ENCODE measurements at places on chromosomes 5 and 9. TPM values are rescaled to one million over a fixed set of nuclear protein-coding genes. Genes with fewer than 3 reads are reported as not detected.
A peak's percentile ranks its signal among the peaks of the same experiment; 100 is the strongest.

- no peaks in the 10 kb centered on the region for H3K4me1 ChIP-seq
- no peak overlapping the region for H3K4me3 ChIP-seq
- no peaks in the 10 kb centered on the region for H3K36me3 ChIP-seq
- no peak overlapping the region for H3K27ac ChIP-seq
- peak; percentile 28 for DNase-seq
- peaks cover 15% of the 10 kb centered on the region for H3K27me3 ChIP-seq
Measured at GRCh38 chr5:77859306-77859705, 83.2 kb upstream of the TBCA start.

PCDHGB5 gene
- total RNA-seq, result 17.5 TPM

GRCh38 chr5:149675610-149676201, 54.4 kb upstream of the PPARGC1B start:
- H3K36me3 ChIP-seq, result no peaks in the 10 kb centered on the region
- no peak overlapping the region for H3K4me3 ChIP-seq
- H3K4me1 ChIP-seq, result no peaks in the 10 kb centered on the region
- no peak overlapping the region for H3K27ac ChIP-seq
- no peak for DNase-seq

DNA sequence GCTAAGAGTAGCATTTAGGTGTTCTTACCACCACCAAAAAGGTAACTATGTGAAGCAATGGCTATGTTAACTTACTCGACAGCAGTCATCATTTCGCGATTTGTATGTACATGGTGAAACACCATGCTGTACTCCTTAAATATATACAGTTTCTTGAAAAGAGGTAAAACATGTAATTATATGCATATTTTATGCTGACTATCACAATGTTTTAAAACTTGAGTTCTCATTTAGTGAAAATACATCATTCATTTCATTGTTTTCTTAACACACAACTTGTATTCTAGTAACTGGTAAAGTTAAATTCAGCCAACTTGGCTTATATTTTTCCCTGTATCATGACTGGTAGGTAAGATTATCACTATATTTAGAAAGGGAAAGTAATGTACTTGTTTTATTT, 189.9 kb downstream of the ADCY2 start:
- no peak overlapping the region for H3K4me3 ChIP-seq
- no peak overlapping the region for H3K27ac ChIP-seq
- no peaks in the 10 kb centered on the region for H3K4me1 ChIP-seq

- H3K4me1 ChIP-seq, result no peaks in the 10 kb centered on the region
- no peak overlapping the region for H3K4me3 ChIP-seq
- H3K27ac ChIP-seq, result no peak overlapping the region
Measured at GRCh38 chr9:123326662-123327093, 29.3 kb upstream of the CRB2 start.

FLT4 gene
- total RNA-seq, result under 0.01 TPM

DNA sequence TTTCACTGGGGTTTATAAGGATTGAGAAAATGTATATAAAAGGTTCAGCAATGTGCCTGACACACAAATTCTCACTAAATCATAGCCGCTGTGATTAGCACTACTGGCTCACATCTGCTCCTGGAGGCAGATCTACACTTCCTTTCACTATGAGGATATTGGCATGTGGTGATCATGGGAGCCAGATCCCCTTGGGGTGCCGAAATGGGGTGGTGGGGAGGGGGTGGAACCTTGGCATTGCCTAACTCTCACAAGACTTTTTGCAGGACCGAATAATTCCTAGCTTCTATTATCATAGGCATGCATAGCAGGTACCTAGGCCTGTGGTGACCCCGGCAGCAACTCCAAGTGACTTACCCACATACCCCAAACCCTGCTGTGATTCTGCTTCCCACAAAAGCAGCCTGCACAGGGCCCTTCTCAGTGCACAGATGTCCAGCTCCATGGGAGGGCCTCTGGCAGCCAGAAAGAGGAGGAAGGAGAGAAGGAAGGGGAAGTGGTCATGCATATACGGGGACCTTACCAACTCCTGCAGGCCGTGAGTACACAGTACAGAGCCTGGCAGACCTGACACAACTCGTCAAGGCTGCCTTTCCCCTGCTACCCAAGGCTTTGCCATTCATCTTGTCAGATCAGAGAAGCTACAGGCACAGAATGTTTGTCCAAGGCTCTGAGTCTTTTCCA, 61.3 kb upstream of the IQGAP2 start:
- no peaks in the 10 kb centered on the region for H3K36me3 ChIP-seq
- no peaks in the 10 kb centered on the region for H3K4me1 ChIP-seq
- H3K27ac ChIP-seq, result no peak overlapping the region
- no peak overlapping the region for H3K4me3 ChIP-seq
- H3K27me3 ChIP-seq, result no peaks in the 10 kb centered on the region
- no peak for DNase-seq

DNA sequence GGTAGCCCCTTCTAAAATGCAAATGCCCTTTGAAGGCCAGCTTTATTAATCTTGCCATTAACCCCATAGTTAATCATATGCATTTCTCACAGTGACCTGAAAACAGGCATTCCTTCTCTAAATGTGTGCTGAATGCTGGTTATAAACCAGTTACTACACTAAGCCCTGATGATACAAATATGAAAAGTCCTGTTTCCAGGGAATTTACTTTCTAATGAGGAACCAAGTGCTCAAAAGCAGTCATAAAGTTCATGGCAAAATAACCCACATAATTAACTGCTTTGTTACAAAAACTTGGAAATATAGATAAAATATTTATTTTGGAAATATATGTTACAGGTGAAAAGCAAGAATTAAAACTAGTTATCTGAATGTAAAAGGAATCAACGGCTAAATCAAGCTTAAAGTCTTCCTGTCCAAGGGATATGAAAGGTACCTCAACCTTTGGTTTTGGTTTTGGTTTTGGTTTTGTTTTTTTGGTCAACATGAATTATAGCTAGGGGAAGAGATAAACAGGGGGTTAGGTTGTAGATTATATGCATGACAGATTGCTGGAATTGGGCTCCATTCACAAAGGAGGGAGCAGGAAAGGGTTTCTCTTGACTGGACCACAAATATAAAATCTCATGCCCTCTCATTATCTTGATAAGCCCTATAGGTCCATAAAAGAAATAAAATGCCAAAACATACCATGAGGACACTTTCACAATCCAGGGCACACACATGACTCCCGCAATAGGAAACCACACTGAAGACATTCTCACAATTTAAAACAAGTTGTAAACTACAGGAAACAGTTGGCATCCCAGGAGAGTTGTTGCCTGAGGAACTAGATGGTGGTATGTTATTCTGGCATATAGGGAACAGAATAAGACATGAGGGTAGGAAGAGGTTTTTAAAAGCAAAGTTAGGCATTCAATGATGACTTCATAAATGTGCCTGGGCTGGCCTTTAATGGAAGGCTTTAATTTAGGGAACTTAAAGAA, 46.7 kb upstream of the MACIR start:
- H3K27ac ChIP-seq, result no peak overlapping the region
- no peaks in the 10 kb centered on the region for H3K27me3 ChIP-seq
- H3K36me3 ChIP-seq, result no peaks in the 10 kb centered on the region
- DNase-seq, result no peak
- peaks cover 7% of the 10 kb centered on the region for H3K4me1 ChIP-seq
- no peak overlapping the region for H3K4me3 ChIP-seq

DNA sequence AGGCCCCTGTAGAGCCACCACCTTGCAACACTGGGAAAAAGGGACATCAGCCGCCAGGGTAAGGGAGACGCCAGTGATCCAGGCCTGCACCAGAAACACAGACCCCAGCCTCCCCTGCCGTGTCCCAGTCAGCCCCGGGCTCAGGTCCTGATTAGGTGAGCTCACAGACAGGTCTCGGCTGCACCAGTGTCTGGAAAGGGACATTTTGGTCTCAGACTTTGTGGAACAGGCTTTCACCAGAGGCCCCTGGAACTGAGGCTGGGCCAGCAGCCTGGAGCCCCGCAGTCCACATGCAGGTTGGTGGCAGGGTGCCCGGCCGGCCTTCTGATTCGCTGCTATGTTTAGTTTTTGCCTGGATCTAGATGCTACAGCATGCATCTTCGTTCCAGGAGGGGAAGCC, 369.0 kb upstream of the IRX4 start:
- H3K27ac ChIP-seq, result no peak overlapping the region
- no peak overlapping the region for H3K4me3 ChIP-seq
- no peak for DNase-seq
- no peaks in the 10 kb centered on the region for H3K4me1 ChIP-seq
- H3K36me3 ChIP-seq, result no peaks in the 10 kb centered on the region

Data from IMR-90 (cell line).